ENCODE measurements at places on chromosomes 5 and 9.

- DNase-seq = no peak
Measured at GRCh38 chr9:24487250-24487861, 58.3 kb downstream of the IZUMO3 start.

- DNase-seq = no peak
Measured at GRCh38 chr5:180332051-180332517, 21.1 kb downstream of the GFPT2 start.

DNA sequence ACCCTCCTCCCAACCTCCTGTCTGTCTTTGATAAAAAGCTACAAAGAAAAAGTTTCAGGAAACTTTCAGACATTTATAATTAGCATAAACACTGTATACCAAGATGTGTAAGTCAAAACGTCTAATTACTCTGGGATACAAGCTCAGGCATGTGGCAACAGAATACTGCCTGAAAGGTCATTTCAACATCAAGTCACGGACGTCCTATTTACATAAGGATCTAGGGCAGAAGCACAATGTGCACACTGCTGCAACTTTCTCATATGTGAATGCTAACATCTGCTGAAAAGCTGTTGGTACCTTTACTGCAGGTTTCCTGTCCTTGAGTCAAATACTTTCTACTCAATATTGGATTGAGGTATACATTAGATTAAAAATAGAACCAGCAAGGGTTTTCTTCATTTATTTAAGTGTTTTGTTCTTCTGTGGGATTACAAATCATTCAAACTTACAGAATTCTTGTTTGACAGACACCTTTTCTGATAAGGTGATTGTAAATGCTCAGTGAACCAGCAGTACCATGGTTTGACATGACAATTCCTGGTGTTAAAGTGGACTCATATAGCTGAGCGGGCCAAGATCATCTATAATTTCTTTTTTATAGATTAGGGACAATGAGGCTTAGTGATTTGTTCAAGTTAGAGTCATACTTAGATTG, 36.8 kb downstream of the ELL2 start:
- no peak for DNase-seq

DNA sequence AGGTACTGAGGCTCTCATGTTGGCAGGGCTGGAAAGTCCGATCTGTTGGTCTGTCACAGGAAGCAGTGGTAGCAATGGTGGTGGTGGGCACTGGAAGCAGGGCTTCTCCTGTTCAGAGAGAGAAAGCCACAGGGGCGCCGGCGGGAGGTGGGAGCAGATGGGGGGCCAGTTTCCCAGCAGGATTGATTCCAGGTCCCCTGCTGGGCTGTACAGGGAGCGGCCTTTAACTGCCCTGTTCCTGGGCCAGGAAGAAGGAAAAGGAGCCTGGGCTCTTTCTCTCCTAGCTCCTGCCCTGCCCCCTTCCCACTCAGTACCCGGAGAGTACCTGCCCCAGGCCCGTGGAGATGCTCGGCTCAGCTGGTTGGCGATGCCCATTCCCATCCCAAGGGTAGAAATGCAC, 2.6 kb upstream of the DAB2IP start:
- DNase-seq = no peak

DNA sequence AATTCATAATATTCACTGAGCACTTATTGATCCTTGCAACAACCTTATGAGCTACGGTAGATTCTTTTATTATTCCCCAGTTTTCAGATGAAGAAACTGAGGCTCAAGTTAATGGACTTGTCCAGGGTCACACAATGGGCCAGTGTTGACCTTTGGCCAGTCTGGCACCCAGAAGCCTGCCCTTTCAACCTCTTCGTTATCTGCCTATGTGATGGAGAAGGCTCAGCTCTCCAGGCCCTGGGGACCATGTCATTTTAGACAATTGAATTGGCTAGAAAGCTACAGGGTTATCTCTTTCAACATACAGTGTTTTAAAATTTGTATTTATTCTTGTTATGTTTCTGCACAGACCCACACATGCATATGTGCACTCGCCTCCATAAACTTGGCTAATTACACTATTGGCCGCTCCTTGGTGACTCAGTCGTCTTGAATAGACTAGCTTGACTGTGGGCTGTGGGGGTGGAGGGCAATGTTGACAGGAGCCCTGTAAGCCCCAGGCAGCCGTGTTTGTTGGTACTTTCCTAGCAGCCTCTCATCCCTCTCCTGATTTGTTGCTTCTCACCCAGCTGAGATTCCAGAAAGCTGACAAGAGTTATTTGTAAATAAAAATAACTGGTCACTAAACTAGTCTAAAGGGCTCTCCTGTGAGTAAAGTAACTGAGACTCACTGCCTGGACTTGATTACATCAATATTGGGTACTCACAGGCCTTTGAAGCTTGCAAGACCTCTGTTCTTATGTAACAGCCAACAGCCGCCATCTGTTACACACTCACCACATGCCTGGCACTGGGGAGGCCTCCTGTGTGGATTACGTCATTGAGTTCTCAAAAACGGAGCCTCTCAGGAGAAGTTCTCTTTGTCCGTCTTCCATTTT, 8.5 kb upstream of the ANGPTL2 start:
- no peak for DNase-seq
